Fibroblast of skin of scalp (primary cell): ENCODE measurements at places on chromosomes 2 and 18.

- peak; percentile 72 for DNase-seq
Measured at GRCh38 chr2:207474863-207475485, 54.8 kb upstream of the CREB1 start.

DNA sequence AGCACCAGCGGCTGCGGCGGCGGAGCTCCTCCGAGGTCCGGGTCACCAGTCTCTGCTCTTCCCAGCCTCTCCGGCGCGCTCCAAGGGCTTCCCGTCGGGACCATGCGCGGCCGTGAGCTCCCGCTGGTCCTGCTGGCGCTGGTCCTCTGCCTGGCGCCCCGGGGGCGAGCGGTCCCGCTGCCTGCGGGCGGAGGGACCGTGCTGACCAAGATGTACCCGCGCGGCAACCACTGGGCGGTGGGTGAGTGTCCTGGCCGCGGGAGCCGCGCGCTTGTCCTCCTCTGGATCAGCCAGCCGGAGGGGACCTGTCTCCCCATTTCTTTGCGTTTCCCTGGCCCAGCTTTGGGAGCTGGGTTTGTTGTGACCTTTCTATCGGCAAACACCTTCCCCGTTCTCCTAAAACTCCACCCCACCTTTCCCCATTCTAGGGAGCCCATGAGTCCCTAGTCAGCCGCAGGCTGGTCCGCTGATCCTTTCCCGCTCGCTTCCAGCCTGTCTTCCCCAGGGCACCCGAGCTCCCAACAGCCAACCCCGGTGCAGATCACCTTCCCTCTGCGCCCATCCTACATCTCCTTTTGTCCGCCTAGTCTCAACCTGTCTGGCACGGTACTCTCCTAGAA lies 316 bp downstream of the GRP start:
- no peak for DNase-seq

- DNase-seq = no peak
Measured at GRCh38 chr18:62523255-62523588, 397 bp downstream of the ZCCHC2 start.

DNA sequence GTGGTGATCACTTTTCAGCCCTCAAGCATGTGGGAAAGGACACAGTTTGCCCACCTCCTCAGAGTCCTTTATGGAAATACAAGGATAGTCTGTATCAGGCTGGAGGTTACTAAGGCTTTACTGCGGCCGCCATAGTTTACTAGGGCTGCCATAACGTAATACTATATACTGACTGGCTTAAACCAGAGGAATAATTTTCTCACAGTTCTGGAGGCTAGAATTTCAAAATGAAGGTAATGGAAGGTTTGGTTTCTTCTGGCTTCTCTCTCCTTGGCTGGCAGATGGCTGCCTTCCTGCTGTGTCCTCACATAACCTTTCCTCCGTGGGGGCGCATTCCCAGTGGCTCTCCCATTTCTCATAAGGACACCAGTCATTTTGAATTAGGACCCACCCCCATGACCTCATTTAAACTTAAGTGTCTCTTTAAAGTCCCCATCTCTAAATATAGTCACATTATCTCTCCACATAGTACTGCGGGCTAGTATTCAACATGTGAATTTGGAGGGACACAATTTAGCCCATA lies 12.5 kb upstream of the ATIC start:
- no peak for DNase-seq

GRCh38 chr2:204871231-204871953 lies 326.1 kb downstream of the PARD3B start:
- DNase-seq = peak; percentile 68

DNA sequence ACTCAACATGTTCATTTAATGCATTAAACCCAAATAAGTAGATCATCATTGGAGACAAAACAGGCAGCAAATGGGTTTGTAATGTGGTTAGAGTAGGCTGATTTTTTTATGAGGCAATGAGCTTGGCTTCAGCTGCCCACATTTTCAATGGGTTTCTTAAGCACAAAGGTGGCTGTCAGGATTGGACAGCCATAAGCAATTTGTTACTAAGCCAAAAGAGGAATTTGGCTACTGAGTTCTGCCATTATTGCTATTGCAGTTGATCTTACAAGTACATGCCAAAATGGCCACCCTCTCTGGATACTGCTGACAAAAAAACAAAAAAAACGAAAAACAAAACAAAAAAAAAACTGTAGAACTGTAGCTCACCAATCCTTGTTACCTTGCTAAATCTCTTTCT lies 1348.0 kb upstream of the PIK3C3 start:
- DNase-seq = no peak

GRCh38 chr2:2192091-2192955 lies 138.8 kb downstream of the MYT1L start:
- no peak for DNase-seq
